NCI-H1048 (cell line): ENCODE measurements at places on chromosomes 5 and 9.

DNA sequence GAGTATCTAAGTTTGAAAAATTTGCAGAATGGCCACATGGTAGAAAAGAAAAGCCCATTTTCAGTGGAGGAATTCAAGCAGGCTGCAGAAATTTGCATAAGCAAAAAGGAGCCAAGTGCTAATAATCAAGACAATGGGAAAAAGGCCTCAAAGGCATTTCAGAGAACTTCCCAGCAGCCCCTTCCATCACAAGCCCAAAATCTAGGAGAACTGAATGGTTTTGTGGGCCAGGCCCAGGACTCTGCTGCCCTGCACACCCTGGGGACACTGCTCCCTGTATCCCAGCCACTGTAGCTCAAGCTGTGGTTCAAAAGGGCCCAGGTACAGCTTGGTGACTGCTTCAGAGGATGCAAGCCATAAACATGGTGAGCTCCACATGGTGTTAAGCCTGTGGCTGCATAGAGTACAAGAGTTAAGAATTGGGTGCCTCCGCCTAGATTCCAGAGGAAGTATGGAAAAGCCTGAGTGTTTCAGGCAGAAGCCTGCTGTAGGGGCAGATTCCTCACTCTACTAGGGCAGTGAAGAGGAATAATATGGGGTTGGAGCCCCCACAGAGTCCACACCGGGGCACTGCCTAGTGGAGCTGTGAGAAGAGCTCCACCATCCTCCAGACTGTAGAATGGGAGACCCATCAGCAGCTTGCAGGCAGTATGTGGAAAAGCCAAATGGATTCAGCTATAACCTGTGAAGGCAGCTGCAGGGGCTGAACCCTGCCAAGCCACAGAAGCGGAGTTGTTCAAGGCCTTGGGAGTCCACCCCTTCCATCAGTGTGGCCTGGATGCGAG lies 720.7 kb upstream of the CTNND2 start:
- no peak for DNase-seq

DNA sequence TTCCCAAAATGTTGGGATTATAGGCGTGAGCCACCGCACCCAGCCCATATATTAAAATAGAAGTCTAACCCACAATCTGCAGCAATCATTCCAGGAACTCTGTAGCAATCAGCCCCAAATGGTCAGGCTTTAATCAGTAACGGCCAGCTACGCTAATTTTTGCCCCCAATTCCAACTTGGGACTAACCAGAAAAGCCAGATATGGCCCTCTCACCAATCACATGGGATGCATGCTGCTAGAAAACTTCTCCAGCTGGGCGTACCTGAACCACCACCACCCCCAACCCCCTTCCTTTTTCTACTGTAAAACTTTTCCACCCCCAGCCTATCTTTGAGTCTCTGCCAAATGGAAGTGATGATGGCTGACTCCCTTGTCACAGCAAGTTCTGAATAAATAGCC lies 4.1 kb downstream of the SUSD1 start:
- no peak for DNase-seq

GRCh38 chr5:10233505-10233904 lies 16.2 kb downstream of the ATPSCKMT start:
- no peak for DNase-seq

GRCh38 chr5:5432020-5432707 lies 9.7 kb downstream of the ICE1 start:
- no peak for DNase-seq

DNA sequence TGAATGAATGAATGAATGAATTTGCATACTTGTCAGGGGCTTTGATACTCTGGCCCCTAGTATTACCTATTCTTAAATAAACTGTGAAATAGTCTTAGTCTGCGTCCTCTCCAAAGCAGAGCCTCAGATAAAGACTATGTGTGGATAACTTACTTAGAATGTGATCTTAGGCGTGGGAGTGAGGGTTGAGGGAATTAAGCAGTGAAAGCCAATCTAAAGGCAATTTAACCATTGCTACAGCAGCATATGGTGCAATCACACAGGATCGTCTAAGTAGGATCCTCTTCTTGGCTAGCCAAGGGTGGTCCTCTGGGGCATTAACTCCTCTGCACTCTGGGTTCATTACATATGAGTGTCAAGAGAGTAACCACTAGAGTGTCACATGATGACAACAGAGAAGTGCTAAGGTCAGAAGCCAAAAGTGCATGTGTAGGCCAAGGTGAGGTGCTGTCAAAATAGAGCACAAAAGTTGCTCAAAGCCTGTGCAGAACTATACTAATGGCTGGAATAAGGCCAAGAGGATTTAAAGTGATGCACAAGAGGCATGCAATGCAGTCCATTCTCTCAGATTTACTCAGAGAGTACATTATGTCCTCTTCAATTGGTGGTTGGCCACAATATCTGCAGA lies 274.4 kb upstream of the SEMA6A start:
- DNase-seq, result no peak

- DNase-seq, result no peak
Measured at GRCh38 chr5:170173647-170174046, 59.1 kb upstream of the C5orf58 start.

DNA sequence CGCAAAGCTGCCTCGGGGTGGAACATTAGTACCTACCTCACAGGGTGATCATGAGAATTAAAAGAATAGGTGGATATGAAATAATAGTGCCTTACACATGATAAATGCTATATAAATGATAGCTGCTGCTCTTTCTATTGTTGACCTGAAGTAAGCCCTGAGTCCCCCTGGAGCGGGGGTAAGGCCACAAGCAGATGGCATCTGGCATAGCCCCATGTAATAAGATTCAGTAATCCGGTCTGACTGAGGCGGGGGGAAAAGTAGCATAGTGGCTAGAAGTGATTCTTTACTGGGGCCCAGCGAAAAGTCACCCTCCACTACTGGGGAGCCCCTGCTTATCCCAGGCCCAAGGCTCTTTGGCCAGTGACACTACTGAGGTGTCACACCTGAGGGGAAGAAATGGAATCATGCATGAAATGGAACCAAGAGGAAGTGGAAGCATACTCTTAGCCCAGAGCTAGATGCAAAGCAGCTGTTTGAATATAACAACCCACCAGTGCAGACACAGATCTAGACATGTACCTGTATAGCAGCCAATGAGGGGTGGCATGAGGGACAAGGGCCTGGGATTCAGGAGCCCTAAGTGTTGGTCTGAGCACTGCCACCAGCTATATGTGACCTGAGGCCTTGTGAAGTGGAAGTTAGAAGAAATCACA lies 16.1 kb upstream of the FGFR4 start:
- DNase-seq, result no peak

GRCh38 chr5:172939071-172939470 lies 20.2 kb upstream of the RPL26L1 start:
- no peak for DNase-seq
